ENCODE measurements at places on chromosomes 4 and X.

- peak; percentile 73 for DNase-seq
Observed at GRCh38 chr4:79211490-79211889, 114.4 kb downstream of the NAA11 start.

DNA sequence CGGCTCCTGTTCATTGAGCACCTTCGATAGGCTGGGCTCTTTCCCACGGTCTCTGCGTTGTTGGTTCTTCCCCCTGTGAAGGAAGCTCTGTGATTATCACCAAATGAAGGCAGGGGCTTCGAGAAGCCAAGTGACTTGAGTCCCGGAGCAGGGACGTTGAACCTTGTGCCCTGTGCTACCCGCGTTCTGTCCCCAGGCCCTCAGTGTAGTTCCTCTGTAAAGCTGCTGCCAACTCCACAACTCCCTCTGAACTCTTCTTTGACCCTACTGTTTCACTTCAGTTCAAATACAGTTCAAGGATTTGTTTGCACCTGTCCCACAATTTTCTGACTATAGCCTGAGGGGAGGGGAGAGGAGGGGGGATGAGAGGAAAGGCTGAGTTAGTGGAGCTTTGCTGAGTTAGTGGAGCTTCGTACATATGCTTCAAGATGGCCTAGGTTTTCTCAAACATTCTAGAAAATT is 635 bp upstream of the PHF8 start:
- no peak for DNase-seq

DNA sequence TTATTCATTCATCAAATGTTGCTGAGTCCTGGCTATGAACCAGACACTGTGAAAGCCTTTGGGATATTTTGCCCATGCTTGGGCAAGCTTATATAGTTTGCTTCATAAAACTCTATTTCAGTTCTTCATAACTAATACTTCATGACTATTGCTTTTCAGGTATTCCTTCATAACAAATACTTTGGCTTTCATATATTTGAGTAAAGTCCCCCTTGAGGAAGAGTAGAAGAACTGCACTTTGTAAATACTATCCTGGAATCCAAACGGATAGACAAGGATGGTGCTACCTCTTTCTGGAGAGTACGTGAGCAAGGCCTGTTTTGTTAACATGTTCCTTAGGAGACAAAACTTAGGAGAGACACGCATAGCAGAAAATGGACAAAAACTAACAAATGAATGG is 1.7 kb upstream of the AFP start:
- no peak for DNase-seq

DNA sequence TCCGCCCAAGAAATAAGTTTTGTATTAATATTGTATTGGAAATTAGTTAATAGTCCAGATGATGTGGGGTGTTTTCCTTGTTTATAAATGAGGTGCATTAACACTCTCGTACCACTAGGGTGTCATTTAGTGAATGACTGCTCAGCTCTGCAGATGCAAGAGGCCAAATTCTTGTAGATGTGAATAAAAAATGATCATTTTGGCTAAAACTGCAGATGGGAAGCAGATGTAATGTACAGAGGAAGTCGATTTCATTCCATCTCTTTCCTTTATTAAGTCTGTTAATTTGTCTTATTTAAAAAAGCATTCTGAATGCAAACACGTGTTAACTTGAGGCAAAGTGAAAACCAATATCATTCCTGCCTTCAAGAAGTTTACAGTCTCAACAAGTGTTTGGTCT is 108.1 kb downstream of the DHX15 start:
- no peak for DNase-seq

DNA sequence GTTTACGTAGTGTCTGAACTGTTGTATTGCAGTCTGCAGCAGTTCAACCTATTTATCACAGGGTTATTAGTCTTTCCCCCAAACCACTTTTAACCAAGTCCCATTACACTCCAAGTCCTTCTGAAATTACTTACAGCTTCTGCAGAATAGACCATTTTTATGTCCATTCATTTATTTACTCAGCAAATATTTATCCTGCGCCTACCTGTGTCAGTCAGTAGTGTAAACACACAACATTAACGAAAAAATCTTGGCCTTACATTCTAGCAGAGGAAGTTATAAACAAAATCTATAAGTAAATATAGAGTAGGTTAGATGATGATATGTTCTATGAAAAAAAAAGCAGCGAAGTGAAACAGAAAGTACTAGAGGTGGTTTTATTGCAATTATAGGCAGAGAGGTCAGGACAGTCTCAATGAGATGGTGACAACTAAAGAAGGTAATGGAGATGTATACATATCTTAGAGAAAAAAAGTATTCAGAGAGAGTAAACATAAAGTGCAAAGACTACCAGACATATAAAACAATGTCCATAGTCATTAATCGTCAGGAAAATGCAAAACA is 534.7 kb downstream of the KCNIP4 start:
- no peak for DNase-seq

GRCh38 chr4:53744446-53745160 is 153.3 kb upstream of the LNX1 start:
- DNase-seq = no peak

DNA sequence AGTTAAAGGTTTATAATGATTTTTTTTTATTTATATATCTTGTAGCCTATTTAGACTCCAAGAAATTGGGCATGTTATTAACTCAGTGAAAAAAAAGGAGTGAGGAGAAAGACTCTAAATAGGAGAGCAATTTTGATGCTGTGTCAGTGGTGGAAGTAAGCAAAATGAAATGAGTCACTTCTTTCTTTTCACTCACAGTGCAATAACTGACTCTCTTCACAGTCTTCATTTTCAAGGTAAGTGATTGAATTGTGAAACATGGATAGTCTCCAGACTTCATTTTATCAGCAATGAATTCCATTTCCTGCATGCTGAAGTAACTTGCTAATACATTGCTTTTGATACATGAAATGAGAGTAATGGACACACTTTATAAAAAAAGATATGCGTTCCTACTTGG is 2271.5 kb downstream of the PCDH7 start:
- DNase-seq = no peak

DNA sequence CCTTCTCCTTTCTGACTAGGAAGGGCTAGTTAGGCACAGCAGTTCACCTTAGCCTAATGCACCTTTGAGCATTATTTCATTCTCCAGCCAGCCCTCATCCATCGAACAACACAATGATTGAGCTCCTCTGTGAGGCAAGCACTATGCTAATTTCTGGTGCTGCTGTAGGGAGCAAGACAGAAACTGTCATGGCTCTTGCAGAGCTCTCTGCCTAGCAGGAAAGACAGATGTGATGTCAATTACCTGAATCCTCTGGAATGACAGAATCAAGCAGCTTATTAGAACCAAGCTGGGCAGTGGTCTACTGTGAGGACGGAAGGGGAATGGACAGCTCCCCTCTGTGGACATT is 256.1 kb upstream of the NOCT start:
- no peak for DNase-seq
